Posterior vena cava (tissue), 2 donors: ENCODE measurements at places on chromosomes 5 and 9. TPM values are rescaled to one million over a fixed set of nuclear protein-coding genes. Genes with fewer than 3 reads are reported as not detected.

GRCh38 chr5:132840313-132840712 lies 9.9 kb upstream of the SHROOM1 start:
- no peak for DNase-seq

- no peak for DNase-seq
Measured at GRCh38 chr9:77816641-77817341, 168.7 kb upstream of the GNA14 start.

GRCh38 chr9:114433720-114434255 lies 46.0 kb upstream of the AKNA start:
- DNase-seq, result no peak

DNA sequence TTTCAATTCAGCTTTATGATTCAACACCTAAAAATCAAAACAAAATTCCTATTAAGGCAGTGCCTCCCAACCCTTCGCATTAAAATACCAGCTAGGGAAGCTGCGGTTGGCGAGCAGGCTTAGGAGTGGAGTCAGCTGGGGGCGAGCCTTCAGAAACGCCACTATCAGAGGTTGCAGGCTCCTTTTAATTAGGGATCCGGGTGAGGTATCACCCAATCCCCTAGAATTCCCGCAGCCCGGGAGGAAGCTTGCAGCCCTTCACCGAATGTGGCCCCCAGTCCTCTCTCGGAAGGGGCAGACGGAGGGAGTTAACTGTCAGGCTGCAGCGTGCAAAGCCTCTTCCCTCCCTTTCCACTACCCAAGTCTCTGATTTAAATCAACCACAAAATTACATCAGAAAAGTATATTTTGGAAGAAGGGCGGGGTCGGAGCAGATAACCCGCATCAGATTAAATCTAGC lies 1.7 kb downstream of the STC2 start:
- DNase-seq, result no peak

DNA sequence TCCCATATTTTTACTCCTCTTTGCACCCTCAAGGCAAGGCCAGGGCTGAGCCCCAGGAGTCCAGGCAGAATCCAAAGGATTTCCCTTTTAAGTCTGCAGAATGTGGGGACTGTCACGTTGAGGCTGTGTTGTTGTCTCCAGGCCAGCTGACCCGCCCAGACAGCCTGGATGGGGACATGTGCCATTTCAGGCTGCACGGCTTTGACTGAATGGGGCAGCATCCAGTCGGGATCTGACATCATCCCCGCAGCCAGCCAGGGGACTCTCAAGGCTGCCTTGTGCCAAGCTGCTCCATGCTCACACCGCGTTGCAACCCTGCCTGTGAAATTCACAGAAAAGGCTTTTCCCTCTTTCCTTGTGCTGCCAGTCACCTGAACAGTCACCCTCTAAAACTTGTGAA lies 2.2 kb upstream of the ZNF366 start:
- peak; percentile 92 for DNase-seq

The TNC gene
- 1,005 TPM for total RNA-seq

The PTCD2 gene
- total RNA-seq, result 6.6 TPM

- no peak for DNase-seq
Measured at GRCh38 chr5:102758576-102758975, 3.5 kb downstream of the PAM start.

DNA sequence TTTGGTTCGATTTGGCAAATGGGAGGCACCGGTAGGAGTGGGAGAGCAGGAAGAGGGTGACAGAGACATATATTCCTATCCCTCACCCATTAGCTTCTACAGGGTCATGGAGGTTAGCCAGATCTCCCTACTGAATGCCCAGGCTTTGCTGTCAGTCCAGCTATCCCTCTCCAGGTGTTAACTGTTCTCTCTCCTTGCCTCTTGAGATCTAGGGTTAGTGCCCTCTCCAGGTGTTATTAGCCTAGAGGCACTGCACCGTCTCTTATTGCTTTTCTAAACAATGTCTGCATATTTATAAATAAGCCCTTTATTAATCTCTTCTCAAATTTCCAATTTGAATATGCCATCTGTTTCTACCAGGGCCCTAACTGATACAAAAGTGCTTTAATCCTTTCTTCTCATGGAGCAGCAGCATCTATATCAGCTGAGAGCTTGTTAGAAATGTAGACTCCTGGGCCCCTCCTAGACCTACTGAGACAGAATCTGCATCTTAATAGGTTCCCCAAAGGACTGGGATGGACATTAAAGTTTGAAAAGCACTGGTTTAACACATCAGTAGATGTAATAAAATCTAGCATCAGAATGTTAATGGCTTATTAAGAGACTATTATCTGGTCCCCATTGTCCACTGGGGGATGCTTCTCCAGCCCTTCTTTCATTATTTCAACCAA lies 322.5 kb upstream of the SLC24A2 start:
- DNase-seq, result no peak
